ENCODE measurements at places on chromosomes 16 and 17.

DNA sequence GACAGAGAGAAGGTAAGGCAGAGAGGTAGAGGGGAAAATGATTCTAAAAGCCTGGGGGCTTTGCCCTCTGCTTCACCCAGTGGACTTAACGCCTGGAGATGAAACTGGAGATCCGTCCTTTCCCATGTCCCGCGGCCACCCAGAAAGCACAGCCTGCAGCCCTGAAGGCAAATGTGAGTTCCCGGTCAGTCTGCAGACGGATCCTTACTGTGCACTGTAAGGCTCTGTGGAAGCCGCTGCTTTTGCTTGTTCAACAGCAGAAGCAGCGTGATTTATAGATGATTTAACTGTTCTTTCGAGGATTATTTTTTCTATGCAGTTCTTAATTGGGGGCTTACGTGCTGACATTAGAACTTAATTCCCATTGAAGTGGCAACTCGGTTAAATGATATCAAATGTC is 290.4 kb downstream of the FOXL1 start:
- no peak for DNase-seq

GRCh38 chr17:16919663-16920627 is 52.0 kb downstream of the TNFRSF13B start:
- peak; percentile 19 for DNase-seq

DNA sequence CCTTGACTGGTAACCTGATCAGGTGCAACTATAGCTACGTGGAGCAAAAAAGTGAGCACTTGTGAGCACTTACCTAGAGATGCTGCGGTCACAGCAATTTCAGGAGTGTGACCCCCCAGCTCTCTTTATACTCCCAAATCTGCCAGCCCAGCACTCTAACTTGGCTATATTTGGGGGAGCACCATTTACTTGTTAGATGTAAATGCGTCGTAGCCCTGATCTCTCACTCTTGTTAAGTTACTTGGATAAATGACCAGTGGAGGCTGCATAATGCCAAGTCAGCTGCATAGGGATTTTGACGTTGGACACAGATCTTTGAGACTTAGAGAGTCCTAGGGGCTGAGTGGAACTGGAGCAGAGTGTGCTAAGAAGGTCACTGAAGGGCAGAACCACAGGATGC is at the start of gene MYH13:
Gene MYH13, minus strand, starts transcription at position 101 of the 400 bp plus-strand sequence. CDS start 8,476 bp downstream, outside the sequence.
- DNase-seq: no peak

DNA sequence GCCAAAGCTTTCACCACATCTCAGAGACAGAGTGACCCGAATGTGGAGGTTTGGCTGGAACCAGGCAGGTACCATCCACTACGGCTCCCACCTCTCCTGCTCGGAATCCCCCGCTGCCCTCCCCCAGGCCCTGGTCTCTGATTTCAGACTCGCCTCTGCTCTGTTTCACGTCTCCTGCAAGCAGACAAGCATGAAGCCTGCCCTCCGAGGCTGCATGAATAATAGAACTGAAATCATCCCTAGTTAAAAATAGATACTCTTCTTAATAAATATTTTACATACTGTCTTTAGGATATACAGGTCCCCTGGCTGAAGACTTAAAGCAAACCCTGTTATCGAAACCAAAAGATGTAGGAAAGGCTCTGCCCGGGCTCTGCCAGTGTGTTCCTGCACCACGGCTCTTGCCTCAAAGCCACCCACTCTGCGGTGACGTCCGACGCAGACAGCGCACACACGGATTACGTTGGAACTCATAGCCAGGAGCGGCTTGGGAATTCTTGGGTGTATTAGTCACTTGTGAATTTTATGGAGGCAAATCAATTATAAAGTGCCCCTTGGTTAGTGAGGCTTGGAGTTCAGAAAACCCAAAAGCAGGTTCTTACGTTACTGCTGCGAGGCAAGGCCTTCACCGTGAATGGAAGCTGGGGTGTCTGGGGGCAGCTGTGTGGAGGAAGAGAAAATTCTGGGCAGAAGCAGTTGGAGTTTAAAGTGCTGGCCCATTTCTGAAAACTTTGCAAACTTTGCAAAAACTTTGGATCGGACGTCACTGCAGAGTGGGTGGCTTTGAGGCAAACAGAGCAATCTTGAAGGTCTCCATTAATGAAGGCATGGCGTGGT is 25.6 kb upstream of the NPTX1 start:
- no peak for DNase-seq

DNA sequence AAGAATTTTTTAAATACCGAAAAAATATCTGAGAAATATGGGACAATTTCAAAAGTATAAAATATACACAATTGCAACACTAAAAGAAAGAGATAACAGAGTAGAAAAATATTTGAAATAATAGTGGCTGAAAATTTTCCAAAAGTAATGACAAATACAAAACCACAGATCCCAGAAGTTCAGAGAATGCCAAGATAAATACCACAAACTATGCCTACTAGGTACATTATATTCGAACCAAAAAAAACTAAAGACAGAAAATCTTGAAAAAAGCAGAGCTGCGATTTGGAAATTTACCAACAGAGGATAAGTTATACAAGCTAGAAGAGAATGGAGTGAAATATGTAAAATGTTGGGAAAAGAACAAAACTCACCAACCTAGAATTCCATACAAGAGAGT is 191.3 kb upstream of the ELAC2 start:
- DNase-seq: no peak

DNA sequence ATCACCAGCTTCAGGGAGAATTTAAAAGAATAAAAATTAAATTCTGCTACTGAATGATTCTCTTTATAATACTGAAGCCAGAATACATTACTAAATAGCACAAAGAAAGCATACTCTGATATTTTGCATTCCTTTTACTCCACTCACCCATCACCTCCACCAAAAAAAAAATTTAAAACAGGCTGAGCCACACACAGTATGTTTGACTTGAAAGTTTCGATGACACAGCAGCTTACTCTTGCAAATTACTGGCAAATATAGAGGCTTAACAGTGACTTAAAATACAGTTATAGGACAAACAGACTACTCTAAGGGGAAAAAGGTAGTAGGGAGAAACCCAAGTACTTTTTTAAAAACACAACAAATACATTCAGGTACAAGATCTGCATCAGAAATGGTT is 39.2 kb downstream of the GPATCH8 start:
- no peak for DNase-seq

DNA sequence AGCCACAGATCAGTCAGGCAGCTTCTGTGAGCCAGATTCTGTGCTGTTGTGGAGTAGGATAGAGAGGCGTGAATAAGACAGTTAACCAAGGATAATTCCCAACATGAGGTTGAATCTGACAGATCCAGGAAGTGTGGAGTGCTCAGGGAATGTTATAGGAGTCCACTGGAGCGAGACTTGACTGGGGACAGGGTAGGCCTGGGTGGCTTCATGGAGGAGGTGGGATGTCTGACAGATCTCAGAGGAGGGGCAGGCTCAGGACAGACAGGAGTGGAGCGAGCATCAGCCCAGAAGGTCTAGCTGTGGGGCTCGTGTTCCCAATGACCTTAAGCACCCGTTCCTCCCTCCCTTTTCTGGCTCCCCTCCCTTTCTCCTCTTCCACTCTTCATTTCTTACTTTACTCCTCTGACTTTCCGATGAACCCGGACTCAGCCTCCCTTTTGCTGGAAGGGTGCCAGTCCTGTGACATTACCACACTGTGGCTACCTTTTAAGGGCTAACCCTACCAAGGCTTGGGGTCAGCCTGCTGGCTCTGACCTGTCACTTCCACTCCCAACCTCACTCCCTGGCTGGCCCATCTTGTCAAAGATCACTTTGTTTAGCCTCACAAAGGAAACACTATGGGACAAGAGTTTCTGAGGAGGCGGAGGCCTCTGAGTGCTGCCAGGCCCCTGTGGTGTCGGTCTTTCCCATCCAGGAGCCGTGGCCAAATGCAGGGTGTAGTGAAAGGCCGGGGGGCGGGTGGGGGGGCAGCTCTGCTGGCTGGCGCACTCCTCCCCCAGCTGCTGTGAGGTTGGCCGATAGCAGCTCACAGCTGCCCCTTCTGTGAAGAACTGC is 28.5 kb upstream of the EFCAB13 start:
- DNase-seq: no peak

DNA sequence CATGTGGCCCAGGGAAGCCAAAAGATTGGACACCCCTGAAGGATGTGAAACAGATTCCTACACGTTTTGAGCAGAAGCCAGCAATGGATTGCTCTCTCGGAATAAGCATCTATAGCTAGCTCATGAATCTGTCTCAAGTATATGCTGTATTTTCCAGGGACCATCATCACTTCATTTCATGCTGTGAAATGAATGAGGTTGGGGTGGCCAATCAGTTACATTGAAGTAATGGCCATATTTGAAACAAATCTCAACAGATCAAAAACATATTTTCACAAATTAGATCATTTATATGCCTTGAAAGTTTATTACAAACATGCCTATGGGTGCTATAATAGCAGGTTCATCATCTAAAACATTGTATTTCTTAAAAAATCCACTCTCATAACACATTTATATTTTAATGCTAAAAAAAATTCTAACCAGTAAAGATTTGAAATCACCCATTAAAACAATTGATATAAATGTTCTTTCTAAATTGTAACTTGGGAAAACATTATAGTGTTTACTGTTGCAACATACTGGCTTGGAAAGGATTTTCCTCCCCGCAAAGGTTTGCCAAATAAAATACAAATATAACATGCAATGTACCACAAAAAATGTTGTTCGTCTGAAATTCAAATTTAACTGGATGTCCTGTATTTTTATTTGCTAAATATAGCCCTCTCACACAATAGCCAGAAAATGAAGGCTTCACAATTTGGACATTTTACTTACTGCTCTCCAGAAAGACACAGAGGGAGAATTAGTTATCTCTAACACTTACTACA is 743.6 kb downstream of the KCNJ2 start:
- no peak for DNase-seq

DNA sequence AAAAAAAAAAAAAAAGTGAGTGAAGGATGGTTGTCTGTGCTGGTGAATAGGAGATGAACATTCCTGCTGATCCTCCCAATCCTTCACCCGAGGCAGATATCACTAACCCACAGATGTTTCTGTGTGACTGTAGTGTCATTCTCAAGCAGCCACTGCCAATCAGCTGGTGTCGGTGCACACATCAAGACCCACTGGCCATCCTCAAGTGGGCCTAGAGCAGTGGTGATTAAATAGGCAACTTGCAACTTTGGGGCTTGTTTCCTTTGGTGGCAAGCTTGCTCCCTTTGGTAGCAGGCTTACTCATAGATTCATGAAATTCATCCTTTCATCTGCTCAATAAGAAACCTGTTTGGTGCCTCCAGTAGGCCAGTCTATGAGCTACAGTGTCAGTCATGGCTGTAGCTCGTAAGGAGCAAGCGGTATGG is 51.1 kb upstream of the LGALS9 start:
- no peak for DNase-seq

GRCh38 chr17:50184064-50184463 is 17.4 kb downstream of the COL1A1 start:
- DNase-seq: no peak

GRCh38 chr17:7511108-7511507 is 26.9 kb downstream of the POLR2A start:
- no peak for DNase-seq

- DNase-seq: no peak
These were observed at the start of gene TMED6 for GRCh38 chr16:69351309-69352027. TMED6 (minus strand) TSS chr16:69351786; CDS start chr16:69351753, 33 bp downstream.

DNA sequence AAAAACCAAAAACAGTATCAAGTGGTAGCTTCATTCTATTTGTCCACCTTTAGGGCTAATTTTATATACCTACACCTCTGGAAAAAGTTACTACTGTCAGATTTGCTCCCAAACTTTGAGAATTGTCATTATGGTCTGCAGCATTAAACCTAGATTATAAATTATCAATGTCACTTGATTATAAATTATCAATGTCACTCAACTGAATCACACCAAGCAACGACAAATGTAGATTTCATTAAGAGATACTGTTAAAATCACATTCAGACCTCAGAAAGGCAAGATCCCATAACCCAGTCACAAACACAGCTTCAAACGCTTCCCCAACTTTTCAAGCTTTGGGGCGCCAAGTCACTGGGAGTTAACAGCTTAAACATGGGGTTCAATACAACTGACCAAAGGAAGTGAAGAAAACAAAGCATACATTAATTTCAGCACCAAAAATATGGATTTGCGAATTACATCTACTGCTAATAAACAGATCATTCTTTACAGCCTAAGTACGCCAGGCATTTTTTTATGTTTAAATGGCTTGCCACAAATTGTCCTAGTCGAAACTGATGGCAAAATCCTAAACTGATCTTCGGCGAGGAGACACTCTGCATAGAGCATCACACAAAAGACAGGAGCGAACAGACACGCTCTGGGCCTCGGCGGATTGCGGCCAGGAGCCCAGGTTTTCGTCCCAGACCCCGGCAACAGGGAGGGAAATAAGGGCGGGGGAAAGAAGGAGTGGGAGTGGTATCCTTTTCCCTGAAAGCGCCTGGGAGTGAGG is 981 bp downstream of the GLG1 start:
- DNase-seq: no peak

DNA sequence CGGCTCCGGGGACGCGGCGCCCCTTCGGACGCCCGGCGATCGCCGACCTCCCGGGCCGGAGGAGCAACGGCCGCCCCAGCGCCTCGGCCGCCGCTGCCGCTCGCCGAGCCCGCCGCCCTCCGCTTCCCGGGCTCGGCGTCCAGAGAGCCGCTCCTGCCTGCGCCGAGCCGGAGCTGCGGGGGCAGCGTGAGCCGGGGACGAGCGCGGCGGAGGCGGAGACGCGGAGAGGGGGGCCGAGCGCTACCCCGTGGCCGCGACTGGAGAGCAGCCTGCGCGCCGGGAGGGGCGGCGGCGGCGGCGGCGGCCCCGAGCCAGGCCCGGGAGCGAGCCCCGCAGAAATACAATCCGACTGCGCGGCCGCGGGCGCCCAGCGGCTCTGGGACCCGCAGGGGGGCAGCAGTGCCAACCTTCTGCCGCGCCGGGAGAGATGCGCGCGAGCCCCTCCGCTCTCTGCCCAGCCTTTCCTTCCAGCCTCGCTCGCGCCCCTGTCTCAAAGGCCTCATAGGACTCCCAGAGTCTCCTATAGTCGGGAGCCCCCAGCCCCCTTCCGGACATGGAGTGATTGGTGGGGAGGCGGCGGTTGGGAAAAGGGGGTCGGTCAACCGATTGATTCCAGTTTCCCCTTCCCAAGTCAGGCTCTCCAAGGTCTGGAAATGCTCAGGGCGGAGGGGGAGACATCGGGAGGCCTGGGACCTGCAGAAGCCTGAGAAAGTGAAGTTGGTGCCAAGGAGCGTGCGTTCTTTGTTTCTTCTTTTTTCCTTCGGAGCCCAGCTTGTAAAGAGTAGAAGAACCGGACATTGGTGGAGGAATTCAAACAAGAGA is 1.0 kb upstream of the SDK2 start:
- no peak for DNase-seq

- no peak for DNase-seq
These were observed 35.4 kb upstream of the LYRM9 start for GRCh38 chr17:27928587-27928986.

GRCh38 chr17:17042851-17043460 is 699 bp downstream of the MPRIP start:
- DNase-seq: peak; percentile 41

Data from activated CD4-positive, CD25-positive, alpha-beta regulatory T cell treated with anti-CD3 and anti-CD28 coated beads, Interleukin-2, amount 50 U/mL, for 72 hours (primary cell).